ENCODE measurements at places on chromosomes 13 and 19. TPM values are rescaled to one million over a fixed set of nuclear protein-coding genes. Genes with fewer than 3 reads are reported as not detected.
A peak's percentile ranks its signal among the peaks of the same experiment; 100 is the strongest.

The TUBA3C gene
- not detected for total RNA-seq

GRCh38 chr13:108226184-108226583 is 8.0 kb downstream of the ABHD13 start:
- DNase-seq = no peak

The RFPL4A gene
- not detected for total RNA-seq

The PRKD2 gene
- total RNA-seq = 11.8 TPM

DNA sequence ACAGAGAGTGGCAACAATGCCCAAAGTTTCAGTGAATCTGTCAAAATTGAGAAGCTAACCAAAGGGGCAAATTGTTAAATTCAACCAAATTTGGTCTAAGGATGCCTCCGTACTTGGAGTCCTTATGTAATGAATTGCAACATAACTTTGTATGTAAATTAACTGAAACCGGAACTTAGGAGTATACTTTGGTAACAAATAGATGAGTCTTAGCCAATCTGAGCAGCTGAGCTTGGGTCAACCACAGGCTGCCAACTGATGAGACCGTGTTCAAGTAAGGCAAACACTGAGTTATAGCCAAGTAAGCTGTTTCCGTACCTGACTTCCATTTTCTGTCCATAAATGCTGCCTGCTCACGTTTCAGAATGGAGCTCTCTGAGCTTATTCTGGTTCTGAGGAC is 5.3 kb downstream of the VWA8 start:
- no peak for DNase-seq

The TCF3 gene
- 46.6 TPM for total RNA-seq

- DNase-seq = no peak
Observed at GRCh38 chr13:112905619-112905989, 63.4 kb upstream of the MCF2L start.

GRCh38 chr13:48404952-48405351 is 8.0 kb downstream of the LPAR6 start:
- no peak for DNase-seq

DNA sequence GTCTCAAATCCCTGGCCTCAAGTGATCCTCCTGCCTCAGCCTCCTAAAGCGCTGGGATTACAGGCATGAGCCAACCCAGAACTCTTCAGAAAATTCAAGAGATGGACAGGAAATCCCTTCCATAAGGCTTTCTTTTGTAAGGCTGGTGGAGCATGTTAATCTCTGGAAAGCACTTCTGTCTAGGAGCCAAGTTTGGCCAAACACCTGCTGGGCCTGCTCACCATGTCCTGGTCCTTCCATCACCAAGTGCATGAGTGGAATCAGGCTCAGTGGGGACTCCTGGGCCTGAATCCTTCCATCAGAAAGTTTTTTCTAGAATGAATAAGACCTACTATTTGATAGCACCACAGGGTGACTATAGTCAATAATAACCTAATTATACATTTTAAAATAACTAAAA is 148.0 kb downstream of the DCLK1 start:
- DNase-seq = no peak

DNA sequence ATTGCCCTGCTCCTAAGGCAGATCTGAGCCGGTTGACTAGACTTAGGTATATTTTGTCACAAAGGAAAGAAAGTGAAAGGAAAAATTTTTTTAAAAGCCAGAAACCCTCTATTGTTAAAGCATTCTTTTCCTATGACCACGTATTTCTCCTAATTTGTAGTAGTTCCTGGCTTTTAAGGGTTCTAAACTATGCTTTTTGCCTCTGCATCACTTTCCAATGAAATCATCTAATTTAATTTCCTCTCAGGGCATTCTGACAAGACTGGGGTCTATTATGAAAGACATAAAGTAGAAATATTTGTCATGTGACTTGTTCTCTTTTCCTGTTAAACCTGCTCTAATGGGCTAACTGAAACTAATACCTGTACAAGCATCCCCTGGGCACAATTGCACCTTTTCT is 233.0 kb upstream of the PRR20A start:
- DNase-seq = no peak

The PRR12 gene
- total RNA-seq = 3.6 TPM

DNA sequence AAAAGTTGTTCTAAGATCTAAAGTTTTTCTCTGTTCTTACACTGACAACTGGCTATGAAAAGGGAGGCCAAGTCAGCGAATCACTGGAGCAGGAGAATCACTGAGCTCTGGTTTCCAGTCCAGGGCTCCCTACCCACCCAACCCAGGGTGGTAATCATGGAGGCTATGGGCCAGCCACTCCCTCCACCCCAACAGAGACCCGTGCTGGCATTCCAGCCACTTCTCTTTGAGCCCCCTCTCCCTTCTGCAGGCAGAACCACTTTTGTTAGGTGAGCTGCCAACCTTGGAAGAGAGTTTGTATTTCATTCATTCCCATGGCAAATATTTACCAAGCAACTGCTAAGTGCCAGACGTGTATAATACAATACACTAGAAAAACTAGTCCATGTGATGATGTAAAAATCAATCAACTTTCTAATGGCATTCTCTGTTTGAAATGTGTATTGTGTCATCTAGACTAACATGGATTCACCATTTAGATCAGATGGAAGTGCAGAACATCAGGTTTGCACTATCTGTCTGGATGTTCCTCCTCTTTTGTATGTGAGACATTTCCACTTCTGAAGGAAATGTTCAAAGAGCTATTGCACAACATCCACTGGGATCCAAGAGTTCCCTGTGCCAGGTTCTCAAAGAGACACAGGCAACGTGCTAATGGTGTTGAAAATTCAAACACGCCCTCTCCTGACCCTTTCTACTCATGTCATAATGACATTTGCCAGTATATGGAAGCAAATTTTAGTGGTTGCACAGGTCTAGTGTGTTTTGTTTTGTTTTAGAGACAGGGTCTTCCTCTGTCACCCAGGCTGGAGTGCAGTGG is 5.3 kb downstream of the MLNR start:
- no peak for DNase-seq

- no peak for DNase-seq
Observed at GRCh38 chr19:19900139-19900728, 512 bp upstream of the ZNF93 start.

The ZSWIM9 gene
- total RNA-seq = 1.5 TPM

The CYP4F2 gene
- total RNA-seq = not detected

DNA sequence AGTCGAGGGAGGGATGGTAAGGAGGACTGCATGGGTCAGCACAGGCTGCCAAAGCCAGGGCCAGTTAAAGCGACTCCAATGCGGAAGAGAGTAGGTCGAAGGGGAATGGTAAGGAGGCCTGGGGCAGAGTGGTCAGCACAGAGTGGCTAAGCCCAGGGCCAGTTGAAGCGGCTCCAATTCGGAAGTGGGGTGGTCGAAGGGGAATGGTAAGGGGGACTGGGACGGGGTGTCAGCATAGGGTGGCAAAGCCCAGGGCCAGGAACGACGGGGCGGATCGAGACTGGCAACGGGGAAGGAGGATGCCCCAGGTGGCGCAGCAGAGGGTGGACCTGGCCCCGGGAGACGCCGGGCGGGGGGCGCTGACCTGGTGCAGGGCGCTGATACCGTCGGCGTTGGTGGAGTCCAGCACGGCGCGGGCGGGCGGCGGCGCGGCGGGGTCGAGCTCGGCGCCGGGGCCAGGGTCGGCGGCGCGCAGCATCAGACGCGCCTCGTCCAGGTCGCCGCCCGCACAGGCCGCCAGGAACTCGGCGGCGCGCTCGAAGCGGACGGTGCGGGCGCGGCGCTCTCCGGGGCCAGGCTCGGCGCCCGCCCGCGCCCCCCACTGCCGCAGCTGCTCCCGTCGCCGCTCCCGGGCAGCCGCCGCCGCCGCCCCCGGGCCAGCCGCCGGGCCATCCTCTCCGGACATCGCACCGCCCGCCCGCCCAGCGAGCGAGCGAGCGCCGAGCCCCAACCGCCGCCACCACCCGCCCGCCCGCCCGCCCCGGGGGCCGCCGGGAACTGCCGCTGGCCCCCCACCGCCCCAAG is at the start of gene PPP1R12C:
Gene PPP1R12C, minus strand, starts transcription at position 779 of the 804 bp plus-strand sequence. Its CDS starts 94 bp downstream, at position 685.
- DNase-seq = no peak

DNA sequence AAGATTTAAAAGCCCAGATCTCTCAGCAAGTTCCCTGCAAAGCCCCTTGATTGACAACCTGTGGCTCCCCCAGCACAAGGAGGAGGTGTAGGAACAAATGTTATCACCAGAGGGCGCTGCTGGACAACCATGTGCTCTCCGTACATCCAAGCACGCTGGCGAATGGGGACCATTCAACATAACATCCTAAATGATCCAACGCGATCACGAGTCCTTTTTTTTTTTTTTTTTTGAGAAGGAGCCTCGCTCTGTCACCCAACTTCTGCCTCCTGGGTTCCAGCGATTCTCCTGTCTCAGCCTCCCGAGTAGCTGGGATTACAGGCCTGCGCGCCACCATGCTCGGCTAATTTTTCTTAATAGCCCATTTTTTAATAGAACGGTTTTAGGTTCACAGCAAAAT is 52.0 kb downstream of the NWD1 start:
- peak; percentile 94 for DNase-seq

GRCh38 chr13:36313047-36313969 is 15.7 kb upstream of the CCDC169 start:
- DNase-seq = no peak

DNA sequence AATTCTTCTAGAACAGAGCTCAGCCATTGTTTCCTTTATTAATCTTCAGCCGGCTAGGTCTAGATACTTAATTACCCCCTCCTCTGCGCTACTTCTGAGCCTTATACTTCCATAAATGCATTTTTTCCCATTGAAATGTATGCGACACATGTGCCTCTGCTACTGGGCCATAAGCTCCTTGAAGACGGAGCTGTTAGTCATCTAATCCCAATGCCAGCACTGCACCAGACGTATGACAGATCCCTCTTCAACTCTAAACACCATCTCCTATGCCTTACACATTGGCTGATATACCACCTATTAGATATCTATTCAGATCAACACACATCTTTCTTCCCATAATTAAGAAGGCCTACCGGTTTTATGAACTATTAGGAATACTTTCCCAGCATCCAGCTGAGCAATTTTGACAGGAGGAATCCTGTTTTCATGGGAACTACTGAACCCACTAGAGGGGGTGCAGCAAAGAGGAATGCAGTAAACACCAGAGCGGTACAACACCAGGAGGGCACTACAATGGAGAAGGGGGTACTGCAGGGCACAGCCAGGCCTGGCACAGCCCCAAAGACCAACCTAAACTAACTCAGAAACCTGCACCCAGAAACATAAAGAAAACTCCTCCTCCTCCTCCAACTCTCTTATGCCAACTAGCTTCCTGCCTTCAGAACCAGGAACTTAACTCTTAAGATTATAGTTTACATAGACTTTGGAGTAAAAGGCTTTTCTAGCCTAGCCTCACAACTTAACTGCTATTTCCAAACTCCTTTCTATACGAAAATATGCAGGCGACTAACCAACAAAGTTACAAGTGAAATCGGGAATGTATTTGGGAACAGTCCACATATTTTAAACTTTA is 18.7 kb downstream of the STK24 start:
- DNase-seq = no peak

The FGF14 gene
- total RNA-seq = 0.63 TPM

GRCh38 chr19:3357992-3358688 is 8.2 kb upstream of the NFIC start:
- DNase-seq = no peak

The DHDH gene
- total RNA-seq = not detected

DNA sequence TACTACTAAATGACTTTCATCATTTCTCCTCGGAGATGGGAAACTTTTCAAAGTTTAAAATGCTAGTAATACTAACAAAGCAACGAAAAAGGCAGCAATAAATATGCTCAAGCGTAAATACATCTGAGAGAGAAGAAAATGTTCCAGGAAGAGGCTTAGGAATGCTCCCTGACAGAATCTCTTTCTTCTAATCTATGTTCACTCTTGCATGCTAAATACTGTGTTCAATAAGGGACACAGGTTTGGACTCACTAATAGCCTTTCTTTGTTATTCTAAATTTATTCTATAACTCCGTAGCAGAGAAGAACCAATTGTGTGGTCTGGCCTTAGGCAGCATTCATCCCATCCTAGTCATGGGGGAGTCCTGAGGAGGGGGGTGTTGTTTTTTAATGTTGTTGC is 823.0 kb downstream of the PCDH9 start:
- no peak for DNase-seq

DNA sequence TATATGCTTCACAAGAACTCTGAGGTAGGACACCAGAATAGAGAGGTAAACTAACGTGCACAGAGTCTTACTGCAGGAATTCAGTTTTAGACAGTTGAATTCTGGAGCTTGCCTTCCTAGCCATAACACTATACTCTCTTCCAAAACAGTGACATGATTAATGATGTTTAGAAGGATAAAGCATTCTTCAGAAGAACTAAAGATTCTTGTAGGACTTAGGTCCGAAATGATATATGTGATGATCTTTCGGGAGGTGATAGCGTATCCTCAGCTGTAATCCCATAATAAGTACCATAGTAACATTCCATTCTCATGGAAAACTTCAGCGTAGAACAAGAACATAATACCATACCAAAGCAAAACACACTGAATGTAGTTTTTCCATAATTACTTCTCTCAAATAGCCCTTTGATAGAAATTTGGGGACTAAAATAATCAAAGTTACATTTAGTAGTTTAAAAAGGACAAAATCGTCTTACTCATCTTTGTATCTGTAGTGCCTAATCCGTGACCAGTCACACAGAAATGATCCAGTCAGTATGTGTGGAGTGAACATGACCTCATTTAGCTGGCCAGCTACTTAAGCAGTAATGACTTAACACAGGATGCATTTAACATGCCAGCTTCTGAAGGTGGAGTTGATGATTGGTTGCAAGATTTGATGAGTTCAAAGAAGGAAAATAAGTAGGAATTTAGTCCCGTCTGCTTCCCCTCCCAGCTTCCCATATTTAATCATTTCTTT is 38.4 kb downstream of the PIBF1 start:
- DNase-seq = no peak

The MAP4K1 gene
- 2.8 TPM for total RNA-seq

The MEIOSIN gene
- total RNA-seq = not detected

- no peak for DNase-seq
Observed at GRCh38 chr19:54654447-54655321, 8.1 kb upstream of the LILRB4 start.

Measured in omental fat pad (tissue), 4 donors.